ENCODE measurements at places on chromosomes 13 and 19. TPM values are rescaled to one million over a fixed set of nuclear protein-coding genes. Genes with fewer than 3 reads are reported as not detected.

Gene IQCN
- total RNA-seq: 13.2 TPM

Gene RAB3A
- 1.9 TPM for total RNA-seq

DNA sequence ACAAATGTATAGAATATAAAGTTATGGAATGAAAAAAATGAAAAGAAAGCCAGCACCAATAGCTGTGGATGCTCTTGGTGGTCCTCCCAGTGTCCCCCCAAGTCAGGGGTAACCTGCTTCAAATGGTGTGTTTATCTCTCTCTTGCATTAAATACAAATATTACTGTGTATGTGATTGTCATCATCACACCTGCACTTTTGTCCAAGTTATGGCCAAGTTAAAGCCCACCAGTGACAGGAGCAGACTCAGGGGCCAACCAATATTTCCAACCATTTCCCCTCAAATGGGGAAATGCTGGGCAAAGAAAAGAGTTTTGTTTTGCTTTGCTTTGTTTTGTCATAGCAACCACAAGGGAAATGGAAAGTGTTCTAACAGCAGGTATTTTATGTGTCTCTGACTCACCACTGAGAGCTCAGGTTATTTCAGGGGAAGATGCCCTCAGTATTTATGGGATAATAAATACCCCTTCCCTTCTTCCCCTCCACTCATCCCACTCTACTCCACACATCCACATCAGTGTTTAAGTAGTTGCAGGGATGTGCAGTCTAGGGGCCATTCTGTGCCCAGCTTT is 133.6 kb downstream of the COL4A1 start:
- no peak for DNase-seq
- H3K27ac ChIP-seq: no peak overlapping the region
- no peaks in the 10 kb centered on the region for H3K4me1 ChIP-seq
- peaks cover 54% of the 10 kb centered on the region for H3K36me3 ChIP-seq

Gene PSG6
- not detected for total RNA-seq

Gene CEACAM8
- total RNA-seq: not detected

Gene KLC3
- total RNA-seq: 110 TPM

DNA sequence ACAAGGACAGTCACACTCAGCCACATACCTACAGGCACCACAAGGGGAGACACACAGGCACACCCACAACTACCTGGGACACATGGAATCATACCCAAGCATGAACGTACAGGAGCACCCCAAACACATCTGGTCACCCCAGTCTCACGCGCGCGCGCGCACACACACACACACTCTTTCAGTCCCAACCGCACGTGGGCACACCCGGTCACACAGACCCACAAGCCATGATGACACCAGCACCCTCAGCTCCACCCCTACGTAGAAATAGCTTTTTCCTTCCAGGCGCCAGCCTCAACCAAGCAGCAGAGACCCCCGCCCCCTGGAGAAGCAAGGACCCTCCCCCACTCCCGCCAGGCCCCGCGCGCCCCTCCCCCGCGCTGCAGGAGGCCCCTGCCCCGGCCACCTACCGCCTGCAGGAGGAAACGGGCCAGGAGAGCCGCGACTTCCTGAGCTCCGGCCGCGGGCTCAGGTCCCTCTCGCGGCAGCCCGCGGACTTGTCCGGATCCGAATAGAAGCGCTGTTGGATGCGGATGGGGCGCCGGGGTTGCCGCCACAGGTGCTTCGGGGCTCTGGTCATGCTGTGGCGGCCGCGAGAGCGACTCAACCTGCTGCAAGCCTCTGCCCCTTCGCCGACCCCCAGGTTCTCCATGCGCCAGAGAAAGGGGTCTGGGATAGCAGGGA is 6.4 kb upstream of the PDE4C start:
- H3K27ac ChIP-seq: no peak overlapping the region
- DNase-seq: no peak
- no peaks in the 10 kb centered on the region for H3K36me3 ChIP-seq
- peaks cover 76% of the 10 kb centered on the region for H3K27me3 ChIP-seq

- peaks cover 9% of the 10 kb centered on the region for H3K27me3 ChIP-seq
- peak overlapping the region; percentile 78 for H3K27ac ChIP-seq
- H3K36me3 ChIP-seq: peaks cover 21% of the 10 kb centered on the region
- H3K4me1 ChIP-seq: peaks cover 30% of the 10 kb centered on the region
Measured at GRCh38 chr19:38209152-38209551, 14.9 kb downstream of the DPF1 start.

DNA sequence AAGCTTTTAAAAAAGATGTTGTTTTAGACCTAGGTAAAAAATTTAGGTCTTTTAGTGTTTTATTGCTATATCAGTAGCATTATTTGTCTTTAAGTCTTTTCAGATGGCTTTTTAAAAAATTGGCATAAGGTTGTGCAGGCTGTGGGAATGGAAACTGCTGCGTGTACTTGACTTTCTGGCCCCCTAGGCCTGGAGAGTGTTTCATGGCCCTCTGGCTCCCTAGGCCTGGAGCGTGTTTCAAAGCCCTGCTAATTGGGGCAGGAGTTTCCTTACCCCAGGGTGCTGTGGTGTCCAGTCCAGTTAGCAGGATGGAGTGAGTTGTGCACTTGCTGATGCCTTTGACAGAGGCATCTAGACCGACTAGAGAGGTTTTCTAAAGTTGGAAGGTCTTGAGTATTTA is 23.8 kb downstream of the PRAM1 start:
- no peak overlapping the region for H3K4me3 ChIP-seq
- peaks cover 39% of the 10 kb centered on the region for H3K4me1 ChIP-seq
- no peak for DNase-seq
- H3K27me3 ChIP-seq: no peaks in the 10 kb centered on the region

GRCh38 chr13:50126263-50126992 is 111.2 kb downstream of the KCNRG start:
- H3K36me3 ChIP-seq: no peaks in the 10 kb centered on the region
- H3K4me3 ChIP-seq: peak overlapping the region; percentile 77
- peaks cover 39% of the 10 kb centered on the region for H3K27me3 ChIP-seq
- no peak for DNase-seq
- peak overlapping the region; percentile 100 for H3K27ac ChIP-seq

Gene OR7C2
- not detected for total RNA-seq

DNA sequence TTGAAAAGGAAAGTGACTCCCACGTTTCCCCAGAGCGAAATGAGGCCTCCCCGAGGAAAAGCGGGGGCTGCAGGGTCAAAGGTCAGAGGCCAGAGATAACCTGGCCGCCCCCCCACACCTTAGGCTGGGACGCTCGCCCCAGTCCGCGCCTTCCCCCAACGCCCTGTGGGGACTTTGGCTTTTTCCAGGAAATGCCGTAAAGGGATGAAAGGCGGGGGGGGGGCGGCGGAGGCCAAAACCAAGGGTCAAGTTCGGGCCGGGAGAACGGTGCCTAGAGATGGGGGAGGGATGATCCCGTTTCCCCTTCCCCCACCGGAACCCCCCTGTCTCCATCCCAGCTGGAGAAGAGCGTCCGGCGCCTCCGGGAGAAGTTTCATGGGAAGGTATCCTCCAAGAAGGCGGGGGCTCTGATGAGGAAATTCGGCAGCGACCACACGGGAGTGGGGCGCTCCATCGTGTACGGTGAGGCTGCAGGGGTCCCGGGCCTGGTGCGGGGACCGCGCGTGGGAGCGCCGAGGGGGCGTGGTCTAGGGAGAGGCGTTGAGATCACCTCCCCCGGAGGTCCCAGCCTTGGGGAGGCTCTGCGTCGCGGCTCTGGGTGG is 575 bp downstream of the SHFL start:
- no peaks in the 10 kb centered on the region for H3K27me3 ChIP-seq
- H3K27ac ChIP-seq: peak overlapping the region; percentile 81
- H3K36me3 ChIP-seq: peaks cover 28% of the 10 kb centered on the region
- DNase-seq: no peak
- H3K4me3 ChIP-seq: peak overlapping the region; percentile 94

Gene IRGC
- not detected for total RNA-seq

- H3K4me1 ChIP-seq: peaks cover 4% of the 10 kb centered on the region
- H3K27ac ChIP-seq: no peak overlapping the region
- no peaks in the 10 kb centered on the region for H3K27me3 ChIP-seq
- DNase-seq: no peak
- no peak overlapping the region for H3K4me3 ChIP-seq
Measured at GRCh38 chr13:110453797-110454196, 107.7 kb downstream of the RAB20 start.

Gene ATP4A
- total RNA-seq: not detected

Gene SOX1
- total RNA-seq: 0.68 TPM

Gene ZFP14
- 10.5 TPM for total RNA-seq
